Hematopoietic multipotent progenitor cell treated with erythropoietin and hydrocortisone succinate and interleukin-3 and kit ligand, for 6 days (in vitro differentiated cells): ENCODE measurements at places on chromosomes 16 and 17.

- no peak for DNase-seq
Measured at GRCh38 chr16:12958366-12958765, 57.0 kb downstream of the SHISA9 start.

- no peak for DNase-seq
Measured at GRCh38 chr17:31512796-31513195, 121.3 kb downstream of the RAB11FIP4 start.

DNA sequence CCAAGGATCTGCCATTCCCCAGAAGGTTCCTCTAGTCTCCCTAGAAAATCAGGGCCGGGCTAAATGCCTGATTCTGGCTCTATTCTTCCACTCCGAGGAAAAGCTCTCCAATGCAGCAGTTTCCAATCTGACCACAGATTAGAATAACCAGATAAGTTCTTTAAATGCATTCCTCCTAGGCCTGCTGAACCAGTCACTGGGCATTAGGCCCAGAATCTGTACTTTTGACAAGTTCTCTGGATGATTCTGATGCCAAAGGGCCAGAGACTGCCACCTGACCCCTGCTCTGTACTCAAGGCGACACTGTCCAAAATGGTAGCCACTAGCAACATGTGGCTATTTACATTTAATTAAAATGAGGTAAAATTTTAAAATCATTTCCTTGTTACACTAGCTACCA lies 22.3 kb downstream of the MAP3K14 start:
- no peak for DNase-seq

- DNase-seq = peak; percentile 93
Measured at GRCh38 chr16:68528686-68529379, 10.3 kb upstream of the ZFP90 start.

DNA sequence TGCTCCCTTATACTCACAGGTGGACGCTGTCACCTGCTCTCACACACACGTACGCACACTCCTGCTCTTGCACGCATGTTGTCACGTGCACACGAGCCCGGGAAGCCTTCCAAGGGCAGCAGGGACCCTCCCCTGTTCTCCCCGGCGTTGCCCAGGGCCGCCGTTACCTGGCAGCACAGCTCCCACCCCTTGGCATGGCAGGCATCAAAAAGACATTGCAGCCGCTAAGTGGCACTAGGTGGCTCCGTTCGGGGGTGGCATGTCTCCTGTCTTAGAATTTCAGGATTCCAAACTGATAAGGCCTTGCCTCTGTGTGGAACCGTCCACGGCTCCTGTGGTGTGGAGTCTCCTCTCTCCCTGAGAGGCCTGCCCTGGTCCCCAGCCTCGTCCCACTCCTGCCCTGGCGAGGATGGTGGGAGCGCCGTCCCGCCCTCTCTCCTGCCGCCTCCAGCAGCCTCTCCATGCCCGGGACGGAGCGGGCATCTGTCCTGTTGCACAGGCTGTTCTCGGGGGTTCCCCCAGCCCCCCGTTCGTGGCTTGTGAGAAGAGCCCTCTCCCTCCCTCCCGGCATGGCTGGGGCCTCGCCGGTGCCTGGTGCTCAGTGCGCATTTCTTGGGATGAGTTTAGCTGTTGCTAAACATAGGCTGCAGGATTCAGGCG lies 126.7 kb upstream of the GSE1 start:
- DNase-seq = no peak

GRCh38 chr17:17503566-17504130 lies 7.5 kb upstream of the RASD1 start:
- DNase-seq = no peak

DNA sequence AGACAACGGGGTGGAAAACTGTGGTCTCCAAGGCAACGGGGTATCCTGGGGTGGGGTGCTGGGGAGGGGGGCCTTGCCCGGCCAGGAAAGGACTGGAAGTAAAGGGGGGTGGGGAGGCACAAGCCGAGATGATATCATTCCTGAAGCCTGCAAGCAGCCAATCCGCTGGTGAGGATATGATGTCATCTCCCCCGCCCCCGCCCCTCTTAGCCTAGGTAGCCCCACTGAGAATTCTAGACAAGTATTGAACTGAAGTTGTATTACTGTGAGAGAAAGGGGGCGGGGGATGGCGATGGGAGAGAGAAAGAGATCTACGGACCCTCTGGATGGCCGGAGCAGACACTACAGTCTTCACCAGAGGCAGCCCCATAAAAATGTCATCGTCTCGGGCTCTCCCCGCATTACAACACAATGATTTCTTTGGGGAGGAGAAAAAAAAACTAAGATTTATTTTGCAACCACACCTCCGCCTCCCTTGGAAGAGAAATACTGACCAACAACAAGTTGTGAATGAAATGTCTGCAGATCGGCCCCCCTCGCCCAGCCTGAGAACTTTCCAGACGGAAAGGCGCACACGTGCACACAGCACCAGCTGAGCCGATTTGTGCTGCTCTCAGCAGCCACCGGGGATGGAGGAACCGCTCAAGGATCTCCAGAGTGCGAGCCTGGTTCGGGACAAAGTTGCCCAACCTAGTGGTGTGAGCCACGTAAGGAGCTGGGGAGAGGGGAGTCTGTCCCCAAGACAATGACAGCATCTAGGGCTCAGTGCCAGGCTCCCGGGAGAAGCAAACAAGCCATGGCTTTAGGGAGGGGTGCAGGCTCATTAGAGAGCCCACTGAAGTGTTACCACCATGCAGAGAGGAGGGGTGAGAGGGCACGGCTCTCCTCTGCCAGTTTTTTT lies 222.1 kb downstream of the SOX9 start:
- no peak for DNase-seq

GRCh38 chr16:82628088-82628423 lies 1.3 kb downstream of the CDH13 start:
- DNase-seq = no peak

DNA sequence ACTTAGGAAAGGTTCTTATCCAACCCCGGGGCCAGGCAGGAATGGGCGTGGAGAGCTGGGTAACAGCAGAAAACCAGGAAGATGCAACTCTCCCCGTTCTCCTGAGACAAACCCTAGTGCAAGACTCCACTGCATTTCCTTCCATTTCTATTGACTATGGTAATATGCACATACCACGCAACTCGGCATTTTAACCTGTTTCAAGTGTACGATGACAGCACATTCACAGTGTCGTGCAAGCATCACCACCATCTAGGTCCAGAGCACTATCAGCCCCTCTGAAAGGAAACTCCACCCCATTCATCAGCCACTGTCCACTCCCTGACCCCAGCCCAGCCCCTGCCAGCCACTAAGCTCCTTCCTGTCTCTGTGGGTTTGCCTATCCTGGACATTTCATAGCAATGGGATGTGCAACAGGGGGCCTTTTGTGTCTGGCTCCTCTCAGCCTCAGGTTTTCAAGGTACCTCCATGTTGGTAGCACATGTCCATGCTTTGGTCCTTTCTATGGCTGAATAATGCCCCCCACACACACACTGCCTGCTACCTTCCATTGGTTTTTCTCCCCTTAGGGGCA lies 441.9 kb downstream of the SOX9 start:
- no peak for DNase-seq

- DNase-seq = no peak
Measured at GRCh38 chr16:49399594-49400364, 26.2 kb downstream of the C16orf78 start.

GRCh38 chr17:7019839-7020519 lies 2.9 kb upstream of the BCL6B start:
- DNase-seq = no peak

GRCh38 chr17:2965621-2966595 lies 97.5 kb downstream of the OR1D5 start:
- no peak for DNase-seq

- DNase-seq = no peak
Measured at GRCh38 chr16:80996688-80997138, 10.0 kb downstream of the CMC2 start.

GRCh38 chr17:38420518-38420917 lies 7.7 kb upstream of the ARHGAP23 start:
- DNase-seq = no peak

DNA sequence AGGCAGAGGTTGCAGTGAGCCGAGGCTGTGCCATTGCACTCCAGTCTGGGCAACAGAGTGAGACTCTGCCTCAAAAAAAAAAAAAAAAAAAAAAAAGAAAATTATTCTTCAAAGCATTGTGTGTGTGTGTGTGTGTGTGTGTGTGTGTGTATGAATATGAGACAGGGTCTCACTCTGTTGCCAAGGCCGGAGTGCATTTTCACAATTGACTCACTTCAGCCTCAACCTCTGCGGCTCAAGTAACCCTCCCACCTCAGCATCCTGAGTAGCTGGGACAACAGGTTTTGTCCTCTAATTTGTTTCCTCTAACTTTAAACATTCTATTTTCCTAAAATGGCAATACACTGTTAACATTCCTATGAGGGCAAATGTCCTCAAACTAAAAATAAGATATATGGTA lies 7.7 kb downstream of the FBXO47 start:
- no peak for DNase-seq

- DNase-seq = peak; percentile 26
Measured at GRCh38 chr17:28967221-28968135, 16.2 kb upstream of the PHF12 start.

DNA sequence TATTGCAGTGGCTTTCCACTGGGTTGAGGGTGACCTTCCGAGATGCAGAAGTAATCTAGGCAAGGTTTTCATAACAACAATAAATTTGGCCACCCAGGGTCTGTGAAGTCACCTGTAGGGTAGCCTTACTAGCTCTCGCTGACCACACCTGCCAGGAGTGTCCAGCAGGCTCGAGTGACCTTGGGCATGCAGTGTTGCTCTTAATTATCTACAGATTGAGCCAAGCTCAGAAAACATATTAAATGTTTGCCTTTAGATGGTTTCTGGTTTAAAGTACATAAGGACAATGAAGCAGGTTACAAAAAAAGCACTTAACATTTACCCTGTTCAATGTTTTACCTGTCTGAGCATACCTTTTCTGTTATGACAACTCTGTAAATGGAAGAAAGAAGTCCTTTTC lies 1.8 kb downstream of the TBC1D24 start:
- DNase-seq = no peak

DNA sequence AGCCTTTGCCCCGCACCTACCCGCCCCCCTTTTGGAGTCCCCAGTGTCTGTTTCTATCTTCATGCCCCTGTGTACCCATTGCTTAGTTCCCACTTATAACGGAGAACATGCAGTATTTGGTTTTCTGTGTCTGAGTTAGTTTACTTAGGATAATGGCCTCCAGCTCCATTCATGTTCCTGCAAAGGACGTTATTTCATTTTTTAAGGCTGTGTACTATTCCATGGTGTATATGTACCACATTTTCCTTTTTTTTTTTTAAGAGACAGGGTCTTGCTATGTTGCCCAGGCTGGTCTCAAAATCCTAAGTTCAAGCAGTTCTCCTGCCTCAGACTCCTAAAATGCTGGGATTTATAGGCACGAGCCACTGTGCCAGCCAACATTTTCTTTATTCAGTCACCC lies 4.1 kb upstream of the TGFB1I1 start:
- no peak for DNase-seq

DNA sequence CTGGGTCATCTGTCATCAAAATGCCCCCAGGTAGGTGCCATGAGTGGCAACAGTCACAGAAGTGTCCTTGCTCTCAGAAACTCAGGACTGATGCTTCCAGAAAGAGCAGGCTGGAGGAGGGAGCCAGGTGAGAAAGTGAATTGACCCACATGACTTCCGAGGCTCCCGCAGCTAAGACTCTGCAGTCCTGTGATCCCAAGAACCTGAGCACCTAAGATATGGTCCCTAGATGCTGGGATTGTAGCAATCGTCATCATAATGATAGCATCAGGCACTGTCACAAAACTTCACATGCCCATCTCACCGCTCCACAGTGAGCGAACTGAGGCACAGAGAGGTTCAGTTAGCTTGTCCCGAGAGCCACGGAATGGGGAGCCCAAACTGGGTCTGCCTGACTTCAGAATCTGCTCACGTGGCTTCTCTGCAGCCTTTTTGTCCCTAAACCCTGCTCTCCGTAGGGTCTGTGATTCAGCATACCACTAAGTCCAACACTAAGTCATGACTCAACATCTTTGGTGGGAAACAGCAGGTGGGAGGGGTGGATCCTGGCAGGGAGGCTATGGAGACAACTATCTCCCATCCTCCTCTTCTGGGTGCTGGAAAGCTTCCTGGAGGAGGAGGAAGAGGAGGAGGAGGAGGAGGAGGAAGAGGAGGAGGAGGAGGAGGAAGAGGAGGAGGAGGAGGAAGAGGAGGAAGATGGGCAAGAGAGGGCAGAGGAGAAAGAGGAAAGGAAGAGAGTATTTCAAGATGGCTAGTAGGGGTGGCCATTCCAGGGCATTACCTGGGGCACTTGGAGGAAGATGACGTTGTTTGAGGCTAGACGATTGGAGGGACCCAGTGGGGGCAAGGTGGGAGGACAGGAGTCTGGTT lies 55.5 kb upstream of the DLX4 start:
- no peak for DNase-seq

- DNase-seq = no peak
Measured at GRCh38 chr16:1933097-1933661, 9.8 kb downstream of the MSRB1 start.

DNA sequence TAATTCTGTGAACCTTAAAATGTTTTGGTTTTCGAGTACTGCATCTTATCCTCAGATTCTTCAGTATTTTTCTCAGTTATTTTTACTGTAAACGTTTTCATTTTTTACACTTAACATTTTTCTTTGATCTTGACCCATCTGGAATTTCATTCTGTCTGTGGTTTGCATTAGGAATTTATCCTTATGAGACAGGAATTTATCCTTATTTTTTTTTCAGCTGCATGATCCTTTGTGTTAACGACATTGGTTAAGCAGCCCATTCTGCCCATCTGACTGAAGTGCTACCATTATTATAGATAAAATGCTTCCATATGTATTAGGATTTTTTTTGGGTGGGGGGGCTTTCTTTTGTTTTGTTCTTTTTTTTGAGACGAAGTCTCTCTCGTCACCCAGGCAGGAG lies 41.0 kb downstream of the SNX29 start:
- DNase-seq = no peak

GRCh38 chr16:19735074-19735867 lies 17.2 kb downstream of the IQCK start:
- DNase-seq = no peak
